Activated gamma-delta T cell treated with anti-CD3 and anti-CD28 coated beads, Interleukin-2, amount 50 U/mL, for 16 hours (primary cell): ENCODE measurements at places on chromosomes 4 and X.
A peak's percentile ranks its signal among the peaks of the same experiment; 100 is the strongest.

DNA sequence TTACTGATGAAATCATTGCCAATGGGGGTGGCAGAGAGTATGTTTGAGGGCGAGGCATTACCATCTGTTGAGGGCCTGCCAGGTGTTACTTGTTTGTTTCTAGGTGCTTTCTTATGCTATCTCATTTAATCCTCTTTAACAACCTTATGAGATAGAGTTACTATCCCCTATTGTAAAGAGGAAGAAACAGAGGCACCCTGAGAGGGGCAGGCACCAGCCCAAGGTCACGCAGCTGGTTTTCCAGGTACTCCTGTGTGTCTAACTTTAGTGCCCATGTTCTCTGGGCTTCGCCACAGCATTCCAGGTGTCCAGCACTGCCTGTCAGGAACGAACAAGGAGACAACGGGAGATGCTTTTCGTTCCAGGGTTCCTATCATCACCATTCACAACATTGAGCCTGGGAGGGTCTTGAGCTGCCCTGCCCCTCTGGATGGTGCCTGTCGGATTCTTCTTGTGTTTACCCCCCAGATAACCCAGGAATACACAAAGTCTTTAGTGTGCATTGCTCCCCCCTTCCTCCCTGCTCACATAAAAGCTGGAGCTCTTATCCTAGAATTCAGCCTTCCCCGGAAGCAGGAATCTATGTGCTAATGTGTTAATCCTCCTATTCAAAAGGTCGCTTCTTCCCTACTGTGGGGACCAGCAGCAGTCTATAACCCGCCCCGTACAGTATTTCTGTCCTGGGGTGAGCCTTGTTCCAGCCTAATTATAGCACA lies 24.9 kb upstream of the GPC4 start:
- no peak for DNase-seq

- DNase-seq: no peak
Observed at GRCh38 chrX:103913356-103914020, 48.9 kb upstream of the TMSB15B start.

GRCh38 chr4:26821677-26822503 lies 38.8 kb upstream of the STIM2 start:
- DNase-seq: no peak

- no peak for DNase-seq
Observed at GRCh38 chr4:68658672-68659071, 11.8 kb downstream of the UGT2B15 start.

DNA sequence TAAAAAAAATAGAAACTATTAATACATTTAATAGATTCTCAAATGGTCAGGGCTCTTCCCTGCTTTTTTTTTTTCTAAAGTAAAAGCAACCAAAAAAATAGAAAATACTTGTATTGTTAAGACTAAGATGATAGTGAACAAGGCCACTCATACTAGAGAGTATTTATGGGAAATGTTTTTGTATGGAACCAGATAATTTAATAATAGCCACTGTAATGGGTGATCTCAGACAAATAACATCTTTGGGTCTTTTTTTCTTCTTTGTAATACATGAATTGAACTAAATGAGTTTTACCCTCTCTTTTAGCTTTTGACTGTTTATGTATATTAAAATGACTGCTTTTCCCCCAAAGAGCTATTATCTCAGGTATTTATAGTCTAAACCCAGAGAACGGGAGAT lies 92.1 kb upstream of the ELOVL6 start:
- no peak for DNase-seq

- DNase-seq: no peak
Observed at GRCh38 chrX:130228871-130229270, 39.8 kb downstream of the ZNF280C start.

GRCh38 chrX:115189110-115189509 lies at the start of gene RBMXL3:
RBMXL3 (plus strand) TSS chrX:115189410; CDS start chrX:115189442, 32 bp downstream.
- no peak for DNase-seq

- DNase-seq: no peak
Observed at GRCh38 chr4:64713256-64713840, 304.1 kb upstream of the TECRL start.

DNA sequence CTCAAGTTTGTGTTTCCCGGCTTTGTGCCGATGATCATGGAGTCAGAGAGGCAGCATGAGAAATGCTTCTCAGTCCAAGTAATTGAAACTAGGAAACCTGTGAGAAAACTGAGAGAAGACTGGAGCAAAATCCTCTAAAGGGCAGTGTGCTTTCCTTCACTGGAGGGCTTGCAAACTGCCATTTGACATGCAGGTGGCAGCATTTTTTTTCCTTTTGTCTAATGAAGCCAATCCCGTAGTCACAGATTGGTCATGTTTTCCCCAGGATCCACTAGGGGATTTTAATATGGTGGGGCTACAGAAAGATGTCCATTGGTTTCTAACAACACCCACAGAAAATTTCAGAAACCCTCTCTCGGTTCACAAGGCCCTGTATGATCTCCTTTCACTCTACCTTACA lies 117.4 kb upstream of the NUDT10 start:
- DNase-seq: no peak

- no peak for DNase-seq
Observed at GRCh38 chr4:77566148-77566547, 39.5 kb upstream of the CXCL13 start.

GRCh38 chr4:150814873-150815272 lies 200.2 kb downstream of the LRBA start:
- DNase-seq: no peak

- no peak for DNase-seq
Observed at GRCh38 chr4:71595576-71596108, 188.2 kb downstream of the GC start.

DNA sequence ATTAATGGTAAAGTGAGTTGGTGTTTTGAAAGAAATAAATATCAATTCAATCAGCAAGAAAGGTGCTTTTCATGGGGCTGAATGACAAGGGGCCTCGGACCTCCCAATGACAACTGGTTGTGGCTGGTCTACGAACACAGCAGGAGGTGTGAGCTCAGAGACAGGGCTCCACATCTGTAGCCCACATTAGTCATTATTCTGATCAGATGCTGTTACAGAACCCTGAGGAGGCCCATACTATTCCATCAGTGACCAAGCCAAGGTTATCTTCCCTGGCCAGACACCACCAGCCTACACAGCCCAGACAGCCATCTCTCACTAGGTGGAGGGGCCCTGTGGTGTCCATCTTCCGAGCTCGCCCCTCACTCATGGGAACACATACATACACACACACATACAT lies 168.8 kb downstream of the SH3KBP1 start:
- DNase-seq: no peak

DNA sequence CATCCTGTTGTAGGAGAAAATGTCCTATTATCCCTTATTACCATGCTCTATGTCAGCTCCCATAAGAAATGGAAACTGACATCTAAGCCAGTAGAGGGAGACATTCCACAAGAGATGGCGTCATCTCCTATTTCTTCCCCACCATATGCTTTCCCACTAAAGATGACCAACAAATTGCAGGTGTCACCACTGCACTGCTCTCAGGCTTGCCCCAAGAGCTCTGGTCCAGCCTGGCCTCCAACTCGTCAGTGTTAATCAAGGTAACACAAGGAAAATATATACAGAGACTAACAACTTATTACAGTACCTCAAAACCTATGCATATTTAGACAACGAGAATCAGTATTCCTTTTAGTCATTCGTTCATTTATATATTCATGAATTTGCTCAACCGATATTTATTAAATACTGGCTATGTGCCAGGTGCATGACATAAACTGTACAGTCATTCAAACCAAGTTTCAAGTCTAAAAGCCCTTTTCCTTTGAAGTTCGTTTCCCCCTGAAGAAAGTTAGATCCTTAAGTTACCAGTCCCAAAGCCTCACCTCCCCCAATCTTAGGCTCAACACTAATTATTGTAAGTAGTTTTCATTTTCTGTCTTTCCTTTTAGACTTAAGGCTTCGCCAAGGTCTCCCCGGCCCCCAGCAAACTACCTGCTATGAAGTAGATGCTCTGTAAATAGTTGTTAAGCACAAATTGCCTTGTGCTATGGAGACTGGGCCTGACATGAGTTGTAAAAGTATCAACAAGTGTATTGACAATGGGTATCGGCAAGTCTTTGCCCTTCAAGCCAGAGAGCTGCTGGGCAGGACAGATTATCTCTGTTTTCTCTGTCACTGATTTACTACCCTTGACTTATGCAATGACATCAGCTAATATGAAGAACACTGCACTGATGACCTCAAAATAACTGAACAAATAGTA lies 3.1 kb upstream of the FGB start:
- no peak for DNase-seq

DNA sequence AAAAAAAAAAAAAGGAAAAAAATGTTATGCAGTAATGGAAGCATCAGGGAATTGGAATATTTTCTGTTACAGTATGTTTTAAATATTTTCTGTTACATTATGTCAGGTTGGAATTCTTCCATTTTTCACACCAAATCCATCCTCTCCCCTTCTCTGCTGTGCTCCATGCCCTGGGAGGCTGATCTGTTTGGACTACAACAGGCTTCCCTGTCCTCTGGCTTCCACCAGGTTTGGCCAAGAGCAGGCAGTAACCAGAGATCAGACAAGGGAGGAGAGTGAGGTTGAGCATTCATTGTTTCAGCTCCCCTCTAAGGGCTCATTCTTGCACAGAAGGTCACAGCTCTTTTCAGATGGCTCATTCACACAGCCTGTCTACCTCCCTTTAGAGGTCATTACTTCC lies 11.7 kb upstream of the TMEM184C start:
- no peak for DNase-seq

GRCh38 chr4:154366956-154367355 lies 124.6 kb downstream of the DCHS2 start:
- DNase-seq: no peak

DNA sequence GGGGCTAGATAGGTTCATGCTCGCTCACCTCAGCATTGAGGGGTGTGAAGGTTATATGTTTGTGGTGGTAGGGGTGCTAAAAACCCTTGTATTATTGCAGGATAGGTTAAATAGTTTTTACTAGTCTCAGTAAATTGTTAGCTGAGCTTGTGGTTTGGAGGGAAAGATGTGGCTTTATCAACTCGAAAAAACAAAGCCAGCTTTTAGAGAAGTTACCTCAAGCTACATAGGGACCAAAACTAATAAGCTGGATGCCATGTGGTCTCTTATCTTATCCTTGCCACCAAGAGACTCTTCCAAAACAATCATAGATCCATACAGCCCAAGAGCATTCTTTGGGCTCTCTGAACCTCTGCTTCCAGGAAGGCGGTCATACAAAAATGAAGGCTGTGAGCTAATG lies 29.2 kb downstream of the MSN start:
- no peak for DNase-seq

- DNase-seq: no peak
Observed at GRCh38 chrX:149491812-149492211, 13.3 kb downstream of the IDS start.

- peak; percentile 6 for DNase-seq
Observed at GRCh38 chr4:26885912-26886274, 25.3 kb downstream of the STIM2 start.

GRCh38 chr4:108205859-108206258 lies 37.1 kb upstream of the LEF1 start:
- no peak for DNase-seq

GRCh38 chr4:15100994-15101695 lies 98.9 kb downstream of the CPEB2 start:
- DNase-seq: no peak

DNA sequence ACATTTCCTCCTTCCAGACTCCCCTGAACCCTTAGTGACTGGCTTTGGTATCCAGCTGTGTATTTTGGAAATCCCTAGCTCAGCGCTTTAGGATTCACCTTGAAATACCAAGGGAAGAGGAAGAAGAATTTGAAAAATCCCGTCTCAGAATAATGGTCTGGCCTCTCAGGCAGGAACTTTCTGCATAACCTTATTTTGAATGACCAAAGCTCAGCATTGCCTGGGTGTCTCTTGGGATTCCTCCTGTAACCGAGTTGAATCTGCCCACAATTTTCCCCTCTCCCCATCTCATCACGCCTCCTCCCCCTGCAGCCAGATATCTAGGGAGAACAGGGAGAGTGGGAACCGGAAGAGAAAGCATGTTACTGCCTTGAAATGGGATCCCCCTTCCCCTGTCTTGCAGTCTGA lies 116.2 kb downstream of the SMIM20 start:
- DNase-seq: no peak
